ENCODE measurements at places on chromosomes 7 and 10. TPM values are rescaled to one million over a fixed set of nuclear protein-coding genes. Genes with fewer than 3 reads are reported as not detected.

The ACHE gene
- 67.1 TPM for polyA plus RNA-seq

The TSPAN13 gene
- 56.9 TPM for polyA plus RNA-seq

The TUBAL3 gene
- 0.20 TPM for polyA plus RNA-seq

The CDC14C gene
- not detected for polyA plus RNA-seq

The SFRP5 gene
- polyA plus RNA-seq: 1.1 TPM

DNA sequence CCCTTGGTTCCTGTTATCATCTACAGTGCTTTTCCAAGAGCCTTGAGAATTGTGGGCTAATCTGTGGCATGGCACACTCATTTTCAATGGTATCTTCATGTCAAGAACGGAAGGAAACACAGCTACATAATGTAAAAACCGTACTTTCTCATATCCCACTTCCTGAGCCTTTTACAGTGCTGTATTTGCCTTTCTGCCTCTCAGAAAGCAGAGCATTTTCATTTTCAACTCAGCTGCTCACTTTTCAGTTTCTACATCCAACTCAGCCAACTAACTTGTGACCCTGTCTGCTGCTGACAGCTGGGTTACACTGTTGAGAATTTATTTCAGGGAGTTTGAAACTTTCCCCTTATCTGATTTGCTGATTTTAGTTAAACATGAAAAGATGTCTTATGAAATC, 875.8 kb upstream of the KCND2 start:
- no peak for DNase-seq

DNA sequence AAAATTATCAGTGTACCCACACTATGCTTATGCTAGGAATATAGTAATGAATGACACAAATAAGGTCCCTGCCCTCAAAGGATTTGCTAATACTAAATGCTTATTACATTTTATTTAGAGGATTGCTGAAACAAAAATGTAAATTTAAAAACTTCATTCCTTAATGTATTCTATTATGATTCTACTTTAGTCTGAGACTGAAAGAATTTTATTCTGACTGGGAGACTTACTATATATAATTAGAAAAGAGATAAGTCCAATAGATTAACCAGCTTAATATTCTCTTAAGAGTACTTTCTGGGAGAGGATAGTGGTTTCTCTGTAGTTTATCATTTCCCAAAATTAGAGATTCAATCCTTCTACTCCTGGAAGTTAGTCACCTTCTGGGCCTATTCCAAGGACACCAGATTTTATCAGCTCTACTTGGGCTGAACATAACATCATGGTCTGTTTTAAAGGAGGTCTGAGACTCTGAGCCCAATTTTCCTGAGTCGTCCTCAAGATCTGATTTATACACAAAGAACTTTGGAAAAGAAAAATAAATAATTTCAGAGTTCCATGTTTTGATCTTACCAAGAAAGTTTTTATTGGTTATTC, 41.1 kb downstream of the ASZ1 start:
- no peak for DNase-seq

- DNase-seq: no peak
Observed at GRCh38 chr7:69412331-69413146, 185.7 kb upstream of the AUTS2 start.

All from forelimb muscle (tissue), 1 donor.